ENCODE measurements at places on chromosomes 11 and 22.
A peak's percentile ranks its signal among the peaks of the same experiment; 100 is the strongest.

DNA sequence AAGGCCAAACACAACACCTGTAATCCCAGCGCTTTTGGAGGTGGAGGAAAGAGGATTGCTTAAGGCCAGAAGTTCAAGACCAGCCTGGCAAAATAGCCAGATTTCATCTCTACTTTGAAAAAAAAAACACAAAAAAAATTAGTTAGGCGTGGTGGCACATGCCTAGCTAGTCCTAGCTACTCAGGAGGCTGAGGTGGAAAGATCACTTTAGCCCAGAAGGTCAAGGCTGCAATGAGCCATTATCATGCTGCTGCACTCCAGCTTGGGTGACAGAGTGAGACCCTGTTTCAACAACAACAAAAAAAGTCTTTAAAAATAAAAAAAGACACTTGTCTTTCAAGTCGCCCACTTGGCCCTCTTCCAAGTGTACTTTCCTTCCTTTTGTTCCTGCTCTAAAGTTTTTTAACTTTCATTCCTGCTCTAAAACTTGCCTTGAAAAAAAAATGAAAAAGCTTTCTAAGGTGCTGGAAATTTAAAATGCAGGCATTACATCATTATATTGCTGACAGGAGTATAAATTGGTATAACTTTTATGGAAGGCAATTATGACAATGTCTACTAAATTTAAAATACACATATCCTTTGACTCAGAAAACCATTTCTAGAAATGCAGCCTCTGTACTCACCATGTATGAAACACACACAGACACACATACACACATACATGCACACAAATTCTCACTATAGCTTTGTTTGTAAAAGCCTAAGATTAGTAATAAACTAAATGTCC is 12.7 kb downstream of the LIPT2 start:
- no peak for DNase-seq

- DNase-seq = no peak
These were observed 926.3 kb downstream of the OPCML start for GRCh38 chr11:132605825-132606570.

GRCh38 chr11:102763440-102763839 is 17.0 kb downstream of the MMP10 start:
- no peak for DNase-seq

DNA sequence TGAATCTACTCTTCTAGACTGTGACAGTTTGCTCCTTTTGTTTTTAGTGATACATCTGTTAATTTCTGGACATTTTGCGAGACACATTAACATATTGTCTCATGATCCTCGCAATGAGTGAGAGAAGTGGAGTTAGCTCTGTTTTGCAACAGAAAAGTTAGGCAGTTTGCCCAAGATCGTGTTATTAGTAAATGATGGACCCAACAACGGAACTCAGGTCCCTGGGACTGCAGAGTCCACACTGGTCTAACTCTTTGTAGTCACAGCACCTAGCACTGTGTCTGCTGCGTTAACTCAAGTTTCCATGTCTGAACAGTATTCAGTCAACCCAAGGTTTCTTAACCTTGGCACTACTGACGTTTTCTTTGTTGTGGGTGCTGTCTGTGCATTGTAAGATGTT is 3.2 kb downstream of the DEPDC7 start:
- DNase-seq = no peak

- no peak for DNase-seq
These were observed 157.9 kb upstream of the C11orf87 start for GRCh38 chr11:109264128-109264527.

DNA sequence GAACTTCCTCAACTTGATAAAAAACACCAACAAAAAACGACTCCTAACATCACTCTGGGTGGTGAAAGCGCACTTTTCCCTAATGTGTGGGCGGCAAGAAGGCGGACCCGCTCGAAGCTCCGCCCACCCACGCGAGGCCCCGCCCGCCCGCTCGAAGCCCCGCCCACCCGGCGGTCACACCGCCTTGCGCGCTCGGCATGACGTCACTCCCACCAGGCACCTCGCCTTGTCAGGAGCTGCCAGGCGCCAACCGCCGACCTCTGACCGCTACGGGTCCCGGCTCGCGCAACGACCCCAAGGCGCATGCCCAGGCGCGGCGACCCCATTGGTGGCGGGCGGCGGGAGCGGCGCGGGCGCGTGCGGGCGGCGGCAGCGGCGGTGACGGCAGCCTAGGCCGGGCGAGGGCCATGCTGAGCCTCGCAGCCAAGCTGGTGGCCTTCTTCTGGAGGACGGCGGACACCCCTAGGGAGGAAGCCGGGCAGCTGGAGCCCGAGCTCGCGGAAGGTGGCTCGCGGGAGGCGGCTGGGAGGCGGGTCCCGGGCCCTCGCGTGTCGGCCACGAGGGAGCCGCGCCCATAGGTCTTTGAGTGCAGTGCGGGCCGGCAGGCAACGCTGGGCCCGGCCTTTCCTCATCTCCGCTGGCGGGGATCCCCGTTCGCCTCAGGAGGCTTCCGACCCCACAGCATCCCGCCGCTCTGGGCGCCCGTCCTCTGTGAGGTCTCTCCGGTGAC is at the start of gene MOV10L1:
Gene MOV10L1 (plus strand): TSS at position 325 of the 730 bp plus-strand sequence. CDS start 83 bp downstream, at position 408.
- no peak for DNase-seq

DNA sequence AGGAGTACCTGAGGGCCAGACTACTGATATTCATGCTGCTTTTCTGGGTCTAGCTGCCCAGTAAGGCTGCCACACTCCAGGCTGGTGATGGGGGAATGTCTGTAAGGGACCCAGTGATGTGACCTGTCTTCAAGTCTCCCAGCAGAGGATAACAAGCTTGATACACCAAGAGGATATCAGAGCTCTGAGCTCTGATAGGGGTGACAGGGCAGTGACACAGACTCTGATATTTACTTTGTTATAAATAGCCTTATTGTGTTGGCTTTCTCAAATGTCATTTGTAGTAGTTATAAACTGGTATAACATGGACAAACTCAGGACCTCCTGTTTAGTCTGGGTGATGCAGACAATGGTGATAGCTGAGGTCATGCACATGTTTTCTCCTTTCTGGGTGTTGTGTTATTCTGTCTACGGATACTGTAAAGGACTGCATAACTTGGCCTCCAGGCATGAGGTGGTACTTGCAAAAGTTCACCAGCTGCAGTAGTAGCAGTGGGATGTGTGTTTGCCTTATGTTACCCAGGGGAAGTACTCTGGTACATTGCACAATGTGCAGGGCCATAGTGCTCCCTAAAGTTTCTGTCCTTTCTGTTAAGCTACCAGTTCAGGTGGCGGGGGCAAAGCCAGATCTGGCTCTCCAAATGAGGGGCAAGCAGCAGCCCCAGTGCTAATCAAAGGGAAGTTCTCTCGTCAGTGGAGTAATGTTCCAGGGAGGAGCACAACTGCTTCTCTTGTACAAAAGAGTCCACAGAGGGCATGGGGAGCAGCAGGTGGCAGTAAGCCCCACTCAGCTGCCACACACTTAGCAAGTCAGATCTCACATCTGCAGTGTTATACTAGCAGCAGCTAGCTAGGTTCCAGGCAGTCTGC is 812.2 kb downstream of the JRKL start:
- peak; percentile 9 for DNase-seq
